Activated naive CD4-positive, alpha-beta T cell treated with anti-CD3 and anti-CD28 coated beads for 36 hours (primary cell): ENCODE measurements at places on chromosomes 16 and 17.

GRCh38 chr17:77534137-77534536, 393.4 kb downstream of the SEC14L1 start:
- no peak for DNase-seq

DNA sequence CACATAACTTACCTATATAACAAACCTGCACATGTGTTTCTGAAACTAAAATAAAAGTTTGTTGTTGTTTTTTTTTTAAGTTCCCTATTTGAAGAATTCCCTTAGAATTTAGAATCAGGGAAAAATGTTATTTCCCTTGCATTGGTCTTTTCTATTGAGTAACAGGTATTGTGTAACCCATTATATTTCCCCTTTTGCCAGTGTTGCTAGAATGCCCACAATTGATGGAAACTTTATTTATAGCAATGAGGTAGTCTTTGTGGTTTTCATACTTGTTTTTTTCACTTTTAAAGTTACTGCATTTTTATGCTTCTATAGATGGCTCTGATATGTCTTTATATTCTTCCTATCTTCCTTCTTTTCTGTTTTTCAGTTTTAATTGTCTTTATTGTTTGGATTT, 3.9 kb downstream of the NLRP1 start:
- no peak for DNase-seq

DNA sequence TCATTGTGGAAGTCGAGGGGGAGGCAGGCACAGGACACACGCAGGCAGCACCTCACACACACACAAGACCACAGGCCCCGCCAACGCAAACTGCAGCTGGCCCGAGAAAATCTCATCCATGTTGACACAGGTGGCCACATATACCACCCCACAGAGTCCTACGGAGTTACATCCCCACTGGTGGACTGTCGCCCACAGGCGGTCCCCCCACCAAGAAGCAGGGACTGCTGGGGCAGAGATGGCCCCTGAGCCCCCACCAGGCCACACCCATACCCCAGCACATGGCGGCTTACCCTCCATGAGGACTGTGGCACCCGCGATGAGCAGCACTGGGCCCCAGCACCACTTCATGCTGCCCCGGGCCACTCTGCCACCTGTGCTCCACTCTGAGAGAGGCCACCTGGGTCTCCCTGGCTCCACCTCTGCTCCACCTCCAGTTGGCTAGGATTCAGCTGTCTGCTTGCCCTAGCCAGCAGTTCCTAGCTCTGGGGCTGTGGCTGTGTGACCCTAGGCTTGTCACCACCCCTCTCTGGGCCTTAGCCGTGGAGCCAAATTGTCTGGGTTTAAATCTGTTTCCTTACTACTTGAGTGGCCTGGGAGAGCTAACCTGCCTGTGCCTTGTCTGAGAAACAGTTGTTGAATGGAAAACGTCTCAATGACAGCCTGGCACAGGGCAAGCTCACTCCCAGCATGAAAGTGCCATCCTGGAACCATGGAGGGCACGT, at the start of gene PRSS53:
TSS of gene PRSS53 (minus strand) at position 485 of the 725 bp plus-strand sequence. CDS start at position 351, 134 bp downstream.
- no peak for DNase-seq

DNA sequence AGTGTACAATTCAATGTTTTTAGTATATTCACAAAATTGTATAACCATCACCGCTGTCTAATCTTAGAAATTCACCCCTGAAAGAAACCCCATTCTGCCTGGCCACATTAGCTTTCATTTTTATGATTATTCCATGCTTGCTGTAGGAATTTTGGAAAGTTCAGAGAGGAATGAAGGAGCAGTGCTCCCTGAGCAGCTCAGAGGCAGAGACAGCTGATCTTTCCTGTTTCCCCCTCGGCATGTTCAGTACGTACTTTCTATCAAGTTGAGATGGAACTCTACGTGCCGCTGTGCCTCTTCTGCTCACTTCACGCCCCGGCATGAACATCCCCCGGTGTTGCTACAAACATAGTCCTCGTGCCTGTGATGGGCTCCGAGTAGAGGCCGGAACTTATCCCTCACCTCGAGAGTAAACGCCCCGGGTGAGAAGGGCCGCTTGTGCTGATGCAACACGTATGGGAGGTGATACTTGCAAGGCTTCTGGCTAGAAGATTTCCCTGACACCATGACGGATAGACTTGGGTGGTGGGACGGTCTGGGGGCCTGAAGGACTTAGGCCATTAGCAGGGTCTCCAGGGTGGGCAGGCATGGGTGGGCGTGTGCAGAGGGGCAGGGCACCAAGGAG, 79.2 kb upstream of the CIBAR2 start:
- DNase-seq = no peak

DNA sequence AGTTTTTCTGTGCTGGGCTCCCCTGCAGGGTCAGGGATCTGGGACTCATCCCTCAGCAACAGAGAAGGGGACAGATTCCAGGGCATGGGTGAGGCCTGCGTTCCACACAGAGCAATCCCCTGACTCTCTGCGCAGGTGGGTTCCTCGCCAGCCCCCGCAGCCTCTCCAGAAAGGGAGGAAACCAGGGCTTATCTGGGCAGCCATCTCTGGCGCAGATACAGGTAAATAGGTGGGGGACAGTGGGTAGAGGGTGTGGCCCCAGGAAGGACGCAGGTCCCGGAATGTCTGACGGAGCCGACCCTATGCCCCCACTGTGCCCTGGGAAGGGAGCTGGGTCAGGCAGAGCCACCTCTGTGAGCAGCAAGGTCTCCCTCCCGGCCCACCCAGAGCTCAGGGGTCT, 23.2 kb downstream of the PIEZO1 start:
- no peak for DNase-seq
